ENCODE measurements at places on chromosomes 1 and 21.

DNA sequence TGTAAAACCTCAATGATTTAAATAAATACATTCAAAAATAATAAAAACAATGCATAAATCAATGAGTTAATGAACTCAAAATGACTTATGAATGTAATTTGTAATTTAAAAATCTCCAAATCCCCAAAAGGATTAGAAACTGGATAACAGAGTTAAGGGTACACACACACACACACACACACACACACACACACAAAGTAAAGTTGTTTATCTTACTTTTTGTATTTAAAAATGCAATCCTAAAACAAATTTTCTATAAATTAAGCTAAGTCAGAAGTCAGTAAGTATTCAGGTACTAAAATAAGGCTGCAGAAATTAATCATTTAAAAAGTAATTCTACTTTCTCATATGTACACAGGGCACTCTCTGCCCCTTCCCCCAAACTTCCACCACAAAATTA is 1.8 kb downstream of the LRIF1 start:
- no peak for DNase-seq

- no peak for DNase-seq
Observed at GRCh38 chr1:71462247-71462646, 381.4 kb upstream of the ZRANB2 start.

GRCh38 chr1:241470908-241471590 is 48.5 kb downstream of the FH start:
- no peak for DNase-seq

- DNase-seq, result no peak
Observed at GRCh38 chr1:90210633-90211491, 216.0 kb downstream of the ZNF326 start.

DNA sequence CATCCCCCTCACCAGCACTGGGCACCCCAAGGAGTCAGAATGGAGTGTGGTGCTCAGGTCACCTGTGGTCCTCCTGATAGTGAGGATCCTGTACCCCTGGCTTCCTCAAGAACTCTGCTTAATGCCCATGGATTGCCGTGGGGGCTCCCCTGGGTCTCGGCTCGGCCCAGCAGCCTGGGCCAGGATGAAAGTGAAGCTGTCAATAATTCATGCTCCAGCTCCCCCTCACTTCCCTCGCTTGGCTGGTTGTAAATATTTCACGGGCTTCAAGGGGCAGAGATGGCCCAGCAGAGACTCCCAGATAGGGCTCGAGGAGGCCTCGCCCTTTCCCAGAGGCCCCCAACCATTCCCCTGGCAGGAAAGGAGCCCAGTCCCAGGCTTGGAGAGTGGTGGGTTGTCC is 42.6 kb upstream of the KCNA10 start:
- no peak for DNase-seq

- DNase-seq, result no peak
Observed at GRCh38 chr1:210531475-210532222, 202.9 kb downstream of the HHAT start.

DNA sequence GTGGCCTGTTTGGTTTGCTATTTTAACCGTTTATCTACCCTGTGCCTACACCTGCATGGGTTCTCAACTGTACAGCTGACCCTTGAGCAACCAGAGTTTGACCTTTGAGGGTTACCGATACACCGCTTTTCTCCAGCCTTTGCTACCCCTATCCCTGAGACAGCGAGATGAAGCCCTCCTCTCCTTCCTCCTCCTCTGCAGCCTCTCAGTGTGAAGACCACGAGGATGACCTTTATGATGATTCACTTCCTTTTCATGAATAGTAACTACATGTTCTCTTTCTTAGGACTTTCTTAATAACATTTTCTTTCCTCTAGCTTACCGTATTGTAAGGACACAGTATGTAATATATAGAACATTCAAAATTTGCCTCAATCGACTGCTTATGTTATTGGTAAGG is 14.5 kb upstream of the RNF187 start:
- no peak for DNase-seq

DNA sequence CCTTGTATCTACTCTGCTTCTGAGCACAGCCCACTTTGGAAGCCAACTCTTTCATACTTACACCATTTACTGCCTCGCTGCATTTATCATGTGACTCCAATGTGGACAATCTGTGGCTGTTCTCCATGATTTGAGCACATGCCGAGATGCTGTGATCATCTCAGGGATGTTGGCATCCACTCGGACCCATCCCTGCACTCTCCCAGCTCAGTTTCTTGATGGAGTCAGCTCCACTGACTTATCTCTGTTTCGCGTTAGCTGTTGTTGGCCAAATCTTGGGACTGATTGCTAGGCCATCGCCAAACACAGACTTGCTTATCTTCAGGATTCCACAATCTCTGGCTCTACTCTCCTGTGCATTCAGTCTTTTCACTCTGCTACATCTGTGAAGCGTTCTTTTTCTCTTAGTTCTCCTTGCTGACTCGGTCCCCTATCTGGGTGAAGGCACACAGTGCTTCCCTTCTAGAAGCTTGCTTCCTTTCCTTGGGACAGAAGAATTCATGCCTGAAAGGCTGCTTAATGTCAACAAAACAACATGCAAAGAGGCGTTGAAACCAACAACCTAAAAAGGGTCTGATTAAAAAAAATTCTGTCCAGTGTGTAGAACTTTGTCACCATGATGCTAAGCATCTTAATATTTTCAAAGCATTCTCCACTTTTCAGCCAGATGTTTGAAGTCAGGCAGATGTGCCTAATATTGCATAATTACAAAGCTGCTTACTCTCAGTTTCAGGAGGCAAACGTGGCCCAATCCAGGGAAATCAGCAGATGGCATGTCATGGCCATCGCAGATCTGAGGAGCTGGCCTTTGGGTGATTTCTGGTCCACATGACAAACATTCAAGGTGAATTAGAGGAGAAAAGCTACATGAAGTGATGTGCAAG is 120.7 kb downstream of the NGF start:
- no peak for DNase-seq

DNA sequence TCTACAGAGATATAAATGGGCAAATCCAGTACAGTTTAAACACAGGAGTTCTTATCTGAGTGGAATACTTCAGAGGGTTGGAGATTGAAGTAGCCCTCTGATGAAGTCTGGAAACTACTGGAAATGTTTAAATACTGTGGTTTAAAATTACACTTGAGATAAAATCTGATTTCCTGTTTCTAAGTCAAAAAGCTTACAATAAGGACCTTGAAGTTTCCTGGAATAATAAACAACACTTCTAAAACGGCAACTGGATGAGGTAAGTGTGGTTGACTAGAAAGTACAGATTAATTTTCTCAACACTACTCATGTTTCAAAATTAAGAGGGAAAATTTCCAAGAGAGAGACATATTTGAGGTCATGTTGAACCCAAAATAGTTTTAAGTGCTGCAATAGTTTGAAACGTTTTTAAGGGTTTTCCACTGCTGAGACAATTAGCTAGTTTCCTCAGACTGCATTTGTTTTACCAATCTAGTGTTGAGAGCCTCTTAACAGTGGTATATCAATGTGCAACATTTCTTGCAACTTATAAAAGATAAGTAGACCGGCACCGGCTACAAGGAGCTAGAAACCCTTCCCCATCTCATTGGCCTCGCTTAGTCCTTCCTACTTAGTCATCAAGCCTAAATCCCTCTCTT is 27.4 kb downstream of the KCNA3 start:
- DNase-seq, result no peak

- DNase-seq, result no peak
Observed at GRCh38 chr1:107523736-107524135, 382.9 kb downstream of the NTNG1 start.

DNA sequence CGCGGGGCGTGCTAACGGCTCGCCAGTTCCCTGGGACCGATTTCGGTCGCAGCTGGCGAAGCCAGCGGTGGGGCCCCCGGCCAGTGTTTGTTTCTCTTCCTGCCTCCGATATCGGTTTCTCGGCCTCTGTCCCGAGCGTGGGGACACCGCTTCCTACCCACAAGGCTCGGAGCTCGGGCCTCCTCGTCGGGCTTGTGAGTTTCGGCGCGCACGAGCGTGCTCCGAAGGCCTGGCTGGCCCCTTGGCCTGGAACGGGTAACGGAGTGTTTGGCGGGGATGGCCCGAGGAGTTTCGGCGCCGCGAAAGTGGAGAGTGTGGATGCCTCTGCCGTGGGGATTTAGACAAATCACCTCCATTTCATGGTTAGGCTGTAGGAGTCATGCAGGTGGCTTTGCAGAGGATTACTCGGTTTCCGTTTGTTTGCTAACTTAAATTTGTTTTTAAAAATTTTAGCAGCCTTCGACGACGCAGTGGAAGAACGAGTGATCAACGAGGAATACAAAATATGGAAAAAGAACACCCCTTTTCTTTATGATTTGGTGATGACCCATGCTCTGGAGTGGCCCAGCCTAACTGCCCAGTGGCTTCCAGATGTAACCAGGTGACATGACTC is 559 bp downstream of the RBBP4 start:
- no peak for DNase-seq

- no peak for DNase-seq
Observed at GRCh38 chr1:160103658-160104408, 5.4 kb upstream of the IGSF8 start.

DNA sequence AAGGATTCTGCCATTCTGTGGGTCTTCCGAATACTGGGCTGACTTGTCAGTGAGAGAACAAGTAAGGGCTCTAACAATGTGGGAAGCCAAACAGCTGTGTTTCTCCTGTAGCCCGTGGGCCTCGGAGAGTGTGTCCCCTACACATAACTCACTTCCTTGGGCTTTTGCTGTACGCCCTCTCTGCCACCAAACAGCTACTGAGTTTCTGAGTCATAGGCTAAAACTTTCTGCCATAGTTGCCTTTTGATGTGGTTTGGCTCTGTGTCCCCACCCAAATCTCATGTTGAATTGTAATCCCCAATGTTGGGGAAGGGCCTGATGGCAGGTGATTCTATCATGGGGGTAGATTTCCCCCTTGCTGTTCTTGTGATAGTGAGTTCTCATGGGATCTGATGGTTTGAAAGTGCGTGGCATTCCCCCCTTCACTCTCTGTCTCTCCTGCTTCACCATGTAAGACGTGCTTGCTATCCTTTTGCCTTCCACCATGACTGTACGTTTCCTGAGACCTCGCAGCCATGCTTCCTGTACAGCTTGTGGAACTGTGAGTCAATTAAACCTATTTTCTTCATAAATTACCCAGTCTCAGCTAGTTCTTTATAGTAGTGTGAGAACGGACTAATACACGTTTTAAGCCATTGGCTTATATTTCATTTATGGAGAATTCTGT is 194.8 kb upstream of the HMCN1 start:
- DNase-seq, result no peak

DNA sequence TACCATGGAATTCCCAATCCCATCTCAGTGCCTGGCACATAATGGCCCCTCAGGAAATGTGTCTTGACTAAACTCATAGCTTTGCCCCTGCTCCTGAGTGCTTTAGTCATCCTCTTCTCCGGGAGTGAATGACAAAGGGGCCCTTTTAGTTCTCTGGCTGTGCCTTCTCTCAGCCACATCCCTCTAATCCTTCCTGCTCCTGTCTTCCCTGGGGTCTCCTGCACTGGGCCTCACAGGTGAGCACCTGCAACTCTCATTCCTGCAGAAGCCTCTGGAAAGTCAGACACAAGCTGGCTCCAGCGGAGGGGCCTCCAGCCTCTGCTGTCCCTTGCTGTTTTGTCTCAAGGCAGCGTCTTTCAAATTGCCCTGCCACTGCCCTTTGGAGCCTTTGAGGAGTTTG is 14.0 kb upstream of the ETV3L start:
- no peak for DNase-seq

- DNase-seq, result no peak
Observed at GRCh38 chr1:94912263-94913184, 14.4 kb downstream of the CNN3 start.

GRCh38 chr1:43034195-43034658 is 75.6 kb upstream of the SLC2A1 start:
- no peak for DNase-seq

DNA sequence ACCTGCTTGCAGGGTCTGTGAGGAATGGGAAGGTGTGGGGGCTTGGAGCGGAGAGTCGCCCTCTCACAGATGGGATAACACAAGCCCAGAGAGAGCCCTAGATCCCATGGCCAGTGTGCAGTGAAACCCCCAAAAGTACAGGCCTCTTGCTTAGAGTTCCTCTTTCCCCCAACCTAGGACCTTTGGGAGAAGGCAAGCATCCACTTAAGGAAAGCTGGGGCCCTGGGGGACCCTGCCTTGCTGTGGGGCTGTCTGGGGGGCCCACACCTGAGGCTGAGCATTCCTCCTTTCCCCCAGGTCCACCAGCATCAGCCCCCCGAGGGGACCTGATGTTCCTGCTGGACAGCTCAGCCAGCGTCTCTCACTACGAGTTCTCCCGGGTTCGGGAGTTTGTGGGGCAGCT is 1.1 kb downstream of the VWA1 start:
- no peak for DNase-seq

GRCh38 chr1:212440419-212440818 is 7.7 kb downstream of the NENF start:
- DNase-seq, result no peak

DNA sequence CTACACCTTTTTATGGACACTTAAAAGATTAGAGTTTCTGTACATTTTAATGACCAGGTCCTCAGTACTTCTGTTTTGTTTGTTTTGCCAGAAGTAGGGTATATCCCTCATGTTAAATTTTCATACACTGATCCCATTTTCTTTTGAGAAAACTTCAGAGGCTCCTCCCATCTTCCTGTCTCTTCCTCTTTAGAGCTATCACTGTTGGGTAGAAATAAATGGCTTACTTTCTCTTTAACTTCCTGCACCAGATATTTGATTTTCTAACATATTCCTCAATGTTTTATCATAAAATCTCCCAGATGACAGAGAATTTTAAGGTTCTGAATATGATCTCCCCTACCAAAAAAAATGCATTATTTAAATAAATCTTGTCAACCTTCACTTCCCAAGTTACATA is 23.4 kb downstream of the VAV3 start:
- no peak for DNase-seq

- DNase-seq, result no peak
Observed at GRCh38 chr21:43814215-43815106, 25.1 kb downstream of the RRP1 start.

DNA sequence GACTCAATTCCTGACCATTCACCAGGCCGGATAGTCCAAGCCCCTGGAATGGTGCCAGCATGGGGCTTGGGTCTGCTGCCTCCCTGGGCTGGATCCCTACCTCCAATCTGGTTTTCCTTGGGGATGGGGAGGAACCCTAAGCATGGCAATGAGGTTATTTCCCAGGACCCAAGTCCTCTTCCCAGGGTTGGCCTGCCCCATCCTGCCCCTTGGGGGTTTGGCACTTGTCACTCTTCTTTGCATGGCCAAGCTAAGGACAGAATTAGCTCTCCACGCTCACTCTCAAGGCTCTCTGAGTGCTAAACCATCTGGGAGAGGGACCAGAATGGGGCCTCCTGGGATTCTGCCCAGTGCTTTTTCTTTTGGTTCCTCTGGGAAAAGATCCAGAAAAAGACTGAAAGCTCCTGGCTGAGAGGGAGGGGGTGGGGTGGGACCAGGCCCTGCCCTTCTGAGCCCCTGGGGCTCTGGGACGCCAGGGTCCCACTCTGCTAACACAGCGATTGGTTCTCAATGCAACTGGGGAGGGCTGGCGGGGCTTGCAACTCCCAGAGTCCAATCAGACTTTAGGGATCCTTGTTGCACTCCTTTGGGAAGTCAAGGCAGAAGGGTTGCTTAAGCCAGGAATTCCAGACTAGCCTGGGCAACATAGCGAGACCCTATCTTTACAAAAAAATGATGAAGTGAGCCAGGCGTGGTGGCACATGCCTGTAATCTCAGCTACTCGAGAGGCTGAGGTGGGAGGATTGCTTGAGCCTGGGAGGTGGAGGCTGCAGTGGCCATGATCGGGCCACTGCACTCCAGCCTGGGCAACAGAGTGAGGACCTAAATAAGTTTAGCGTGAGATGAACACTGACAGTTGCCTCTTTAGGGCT is 52.7 kb downstream of the DHRS3 start:
- no peak for DNase-seq

GRCh38 chr21:38807441-38807871 is 1.7 kb downstream of the ETS2 start:
- no peak for DNase-seq

Measured in right renal cortex interstitium (tissue), 3 donors.